ENCODE measurements at places on chromosomes 2 and 18. TPM values are rescaled to one million over a fixed set of nuclear protein-coding genes. Genes with fewer than 3 reads are reported as not detected.

DNA sequence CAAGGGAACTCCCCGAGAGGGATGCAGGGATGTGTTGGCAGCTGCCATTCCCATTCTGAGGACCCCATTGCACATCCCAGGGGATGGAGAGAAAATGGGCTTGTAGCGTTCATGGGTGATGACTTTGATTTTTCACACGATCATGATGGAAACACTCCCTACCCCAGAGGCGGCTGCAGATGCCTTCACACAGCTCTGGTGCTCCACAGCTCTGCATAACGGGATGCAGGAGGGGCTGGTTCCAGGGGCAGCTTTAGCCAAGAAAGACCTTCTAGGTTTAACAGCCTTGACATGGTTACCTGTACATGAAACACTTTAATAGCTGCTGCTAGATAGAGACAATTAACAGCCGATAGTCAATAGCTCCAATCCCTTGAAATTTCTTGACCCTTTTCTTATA, 88.7 kb downstream of the TPO start:
- no peak for DNase-seq

DNA sequence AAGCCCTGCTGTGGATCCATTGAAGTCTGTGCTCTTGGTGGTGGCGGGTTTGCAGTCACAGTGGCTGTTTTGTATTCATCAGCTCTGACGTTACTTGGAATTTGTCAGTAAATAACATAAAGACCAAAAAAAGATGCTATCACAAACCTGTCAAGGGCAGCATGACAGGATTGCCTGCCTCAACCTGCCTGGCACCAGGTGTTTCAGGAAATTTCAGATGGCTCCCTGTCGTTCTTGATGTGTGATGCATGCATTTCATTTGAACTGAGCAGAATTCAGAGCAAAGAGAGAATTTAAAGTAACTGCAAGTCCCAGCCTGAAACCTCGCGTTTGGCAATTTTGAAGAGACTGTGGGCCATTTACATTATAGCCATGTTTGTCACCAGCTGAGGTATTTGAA, 50.3 kb upstream of the EPC2 start:
- no peak for DNase-seq

The FSIP2 gene
- polyA plus RNA-seq: 1.1 TPM

GRCh38 chr2:166560022-166560421, 66.0 kb upstream of the SCN7A start:
- no peak for DNase-seq
